AG10803 (cell line): ENCODE measurements at places on chromosomes 11 and 22.
A peak's percentile ranks its signal among the peaks of the same experiment; 100 is the strongest.

GRCh38 chr11:66157182-66157864 is 87.3 kb downstream of the PACS1 start:
- DNase-seq = no peak

DNA sequence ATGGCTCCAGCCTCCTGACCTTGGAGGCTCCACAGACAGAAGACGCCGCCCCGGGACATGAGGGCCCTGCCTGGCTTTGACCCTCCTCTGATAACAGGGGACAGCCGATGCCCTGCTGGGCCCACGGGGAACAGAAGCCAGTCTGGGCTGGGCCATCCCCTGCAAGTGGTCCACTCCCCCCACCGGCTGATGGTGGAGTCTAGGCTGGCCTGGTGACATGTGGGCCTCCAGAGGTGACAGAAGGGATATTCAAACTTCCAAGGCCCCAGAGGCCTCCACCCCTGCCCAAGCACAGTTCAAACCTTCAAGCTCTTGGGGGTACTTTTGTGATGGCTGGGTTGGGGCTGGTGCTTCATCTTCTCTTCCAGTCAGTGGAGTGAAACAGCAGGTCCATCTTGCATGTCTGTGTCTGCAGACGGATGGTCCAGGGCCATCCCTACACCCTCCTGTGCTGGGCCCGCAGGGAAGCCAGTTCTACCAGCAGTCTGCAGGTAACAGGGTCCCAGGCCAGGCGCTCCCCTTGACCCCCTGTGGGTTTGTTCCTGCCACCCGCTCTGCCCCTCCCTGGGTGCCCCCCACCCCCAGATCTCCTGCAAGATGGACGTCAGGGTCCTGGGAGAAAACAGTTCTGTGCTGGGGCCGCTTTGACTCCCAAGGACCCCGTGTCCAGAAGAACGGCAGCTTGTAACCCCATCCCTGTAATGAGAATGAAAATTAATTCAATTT is 929.9 kb downstream of the BRD1 start:
- no peak for DNase-seq

- no peak for DNase-seq
Measured at GRCh38 chr11:38456371-38456770, 1858.3 kb upstream of the RAG2 start.

- DNase-seq = peak; percentile 25
Measured at GRCh38 chr11:130874396-130874795, 41.9 kb downstream of the SNX19 start.

DNA sequence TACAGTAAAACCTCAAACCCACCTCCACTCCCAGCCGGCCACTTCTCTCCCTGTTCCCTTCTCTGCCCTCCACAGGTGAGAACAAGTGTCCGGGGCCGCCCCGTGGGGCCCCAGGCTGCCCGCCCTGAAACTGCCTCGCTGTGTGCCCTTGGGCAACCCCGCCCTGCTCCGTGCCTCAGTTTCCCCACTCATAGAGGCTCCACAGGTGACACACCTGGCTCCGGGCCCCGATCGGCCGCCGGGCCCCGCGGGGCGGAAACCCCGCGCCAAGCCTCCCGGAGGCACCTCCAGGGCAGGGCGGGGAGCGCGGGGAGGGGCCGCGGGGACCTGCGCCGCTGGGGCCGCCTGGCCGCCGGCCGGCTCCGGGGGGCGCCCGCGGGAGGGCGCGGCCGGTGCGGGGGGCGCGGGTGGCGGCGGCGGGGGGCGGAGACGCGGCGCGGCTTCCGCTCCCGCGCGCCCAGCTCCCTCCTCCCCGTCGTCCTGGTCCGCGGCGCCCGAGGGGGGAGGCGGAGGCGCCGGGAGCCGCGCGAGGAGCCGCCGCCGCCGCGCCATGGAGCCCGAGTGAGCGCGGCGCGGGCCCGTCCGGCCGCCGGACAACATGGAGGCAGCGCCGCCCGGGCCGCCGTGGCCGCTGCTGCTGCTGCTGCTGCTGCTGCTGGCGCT is at the start of gene LRP5:
Gene LRP5, plus strand, starts transcription at position 475 of the 663 bp plus-strand sequence. Its CDS starts 124 bp downstream, at position 599.
- no peak for DNase-seq

GRCh38 chr11:115705200-115705599 is 201.0 kb upstream of the CADM1 start:
- no peak for DNase-seq

GRCh38 chr11:73225851-73226250 is 7.8 kb downstream of the P2RY2 start:
- no peak for DNase-seq

GRCh38 chr11:119721129-119722120 is 7.6 kb downstream of the NECTIN1 start:
- DNase-seq = peak; percentile 36

DNA sequence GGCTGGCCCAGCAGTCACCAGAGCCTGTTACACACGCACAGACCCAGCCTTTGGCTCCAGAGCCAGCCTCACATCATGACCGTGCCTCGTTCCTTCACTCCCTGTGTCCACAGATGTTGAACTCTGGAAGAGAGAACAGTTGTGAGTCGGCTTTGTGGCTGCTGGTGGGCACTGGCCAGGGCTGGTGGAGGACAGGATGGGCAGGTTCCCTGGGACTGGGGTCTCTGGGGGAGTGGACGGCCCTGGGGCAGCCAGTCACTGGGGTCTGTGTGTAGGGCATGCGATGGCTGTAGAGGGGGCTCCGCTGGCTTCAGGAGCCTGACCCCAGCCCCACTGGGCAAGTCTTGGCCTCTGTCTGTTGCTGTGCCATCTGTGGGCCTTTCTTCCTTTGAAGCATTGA is 1070.1 kb downstream of the BRD1 start:
- no peak for DNase-seq

- peak; percentile 15 for DNase-seq
Measured at GRCh38 chr11:75996523-75997442, 181.8 kb downstream of the UVRAG start.

DNA sequence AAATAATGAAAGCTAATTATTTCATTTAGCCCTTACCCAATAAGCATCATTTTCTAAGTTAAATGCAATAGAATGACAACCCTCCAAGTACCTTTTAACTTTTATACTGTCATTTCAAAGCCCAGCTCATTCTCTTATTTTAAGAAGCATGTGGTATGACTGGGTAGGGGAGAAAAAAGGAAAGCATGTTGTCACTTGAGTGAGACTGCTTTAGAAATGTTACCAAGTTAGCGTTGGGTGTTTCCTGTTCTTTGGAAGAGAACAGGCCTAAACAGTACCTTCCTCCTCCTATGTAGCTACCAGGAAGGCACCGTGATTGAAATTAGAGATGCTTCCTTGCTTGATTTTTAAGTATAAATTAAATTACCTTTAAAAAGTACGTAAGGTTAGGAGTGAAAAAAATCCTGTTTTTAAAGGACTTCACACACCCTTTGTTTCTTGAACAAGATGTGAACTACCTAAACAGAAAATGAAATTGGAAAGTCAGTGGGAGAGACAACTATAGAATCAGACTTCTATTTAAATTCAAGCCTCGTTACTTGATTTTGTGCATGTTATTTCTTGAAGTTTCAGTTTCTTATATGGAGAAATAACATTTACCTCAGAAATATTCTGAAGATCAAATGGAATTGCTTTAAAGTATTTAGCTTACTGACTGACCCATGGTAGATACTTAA is 741 bp upstream of the CNTF start:
- no peak for DNase-seq

DNA sequence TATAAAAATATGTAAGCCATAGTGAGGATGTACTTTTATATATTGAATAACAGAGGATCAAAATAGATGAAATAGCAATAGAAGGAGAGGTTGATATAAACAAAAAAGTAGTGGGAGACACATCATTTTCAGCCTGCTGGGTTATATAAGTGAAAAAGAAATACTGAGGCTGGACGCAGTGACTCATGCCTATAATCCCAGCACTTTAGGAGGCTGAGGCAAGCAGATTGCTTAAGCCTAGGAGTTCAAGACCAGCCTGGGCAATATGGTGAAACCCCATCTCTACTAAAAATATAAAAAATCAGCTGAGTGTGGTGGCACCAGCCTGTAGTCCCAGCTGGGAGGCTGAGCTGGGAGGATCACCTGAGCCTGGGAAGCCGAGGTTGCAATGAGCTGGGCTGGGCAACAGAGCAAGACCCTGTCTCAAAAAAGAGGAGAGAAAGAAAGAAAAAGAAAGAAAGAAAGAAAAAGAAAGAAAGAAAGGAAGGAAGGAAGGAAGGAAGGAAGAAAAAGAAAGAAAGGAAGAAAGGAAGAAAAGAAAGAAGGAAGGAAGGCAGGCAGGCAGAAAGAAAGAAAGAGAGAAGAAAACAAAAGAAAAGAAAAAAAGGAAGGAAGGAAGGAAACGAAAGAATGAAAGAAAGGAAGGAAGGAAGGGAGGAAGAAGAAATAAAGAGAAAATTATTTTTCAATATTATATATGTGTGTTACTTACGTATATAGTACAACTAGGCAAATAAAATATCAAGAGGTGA is 7.0 kb upstream of the P2RY2 start:
- no peak for DNase-seq

DNA sequence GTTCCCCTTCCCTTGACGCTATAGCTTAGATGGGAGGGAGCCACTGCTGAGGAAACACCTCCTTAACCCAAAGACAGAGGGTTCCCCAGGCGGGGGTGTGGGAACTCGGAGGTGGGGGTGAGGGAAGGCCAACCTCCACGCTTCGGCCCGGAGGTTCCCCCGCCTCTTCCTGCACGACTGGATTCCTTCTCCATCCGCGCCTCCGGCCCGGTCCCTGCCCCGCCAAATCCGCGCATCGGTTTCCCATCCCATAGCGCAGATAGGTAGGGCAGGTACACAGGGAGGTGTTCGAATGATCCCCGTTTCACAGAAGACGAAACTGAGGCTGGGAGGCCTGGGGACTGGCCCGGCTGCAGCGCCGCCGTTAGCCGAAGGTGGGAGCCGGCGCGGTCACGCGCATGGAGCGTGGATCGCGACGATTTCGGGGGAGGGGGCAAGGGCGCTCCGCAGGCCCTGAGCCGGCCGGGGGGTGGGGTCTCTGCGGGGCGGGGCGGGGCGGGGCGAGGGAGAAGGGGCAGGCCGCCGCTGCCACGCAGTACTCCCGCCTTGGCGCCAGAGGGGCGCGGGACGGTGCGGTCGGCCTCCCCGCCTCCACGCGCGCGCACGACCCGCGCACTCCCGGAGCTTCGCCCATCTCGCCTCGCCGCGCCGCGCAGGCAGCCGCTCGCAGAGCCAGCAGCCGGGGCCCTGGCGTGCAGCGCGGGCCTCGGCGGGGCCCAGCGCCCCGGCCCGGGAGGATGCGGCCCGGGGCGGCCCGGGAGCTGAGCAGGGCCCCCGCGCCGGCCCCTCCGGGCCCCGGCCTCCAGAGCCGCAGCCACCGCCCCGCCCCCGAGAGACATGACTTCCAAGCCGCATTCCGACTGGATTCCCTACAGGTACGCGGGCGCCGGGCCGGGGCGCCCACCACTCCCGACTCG is at the start of gene TUB:
Gene TUB, plus strand, starts transcription at position 538 of the 917 bp plus-strand sequence. Its CDS starts 300 bp downstream, at position 838.
- DNase-seq = peak; percentile 28

GRCh38 chr11:70729949-70730348 is 331.6 kb downstream of the CTTN start:
- no peak for DNase-seq

GRCh38 chr11:104033134-104033533 is 3.3 kb upstream of the DDI1 start:
- DNase-seq = peak; percentile 75

DNA sequence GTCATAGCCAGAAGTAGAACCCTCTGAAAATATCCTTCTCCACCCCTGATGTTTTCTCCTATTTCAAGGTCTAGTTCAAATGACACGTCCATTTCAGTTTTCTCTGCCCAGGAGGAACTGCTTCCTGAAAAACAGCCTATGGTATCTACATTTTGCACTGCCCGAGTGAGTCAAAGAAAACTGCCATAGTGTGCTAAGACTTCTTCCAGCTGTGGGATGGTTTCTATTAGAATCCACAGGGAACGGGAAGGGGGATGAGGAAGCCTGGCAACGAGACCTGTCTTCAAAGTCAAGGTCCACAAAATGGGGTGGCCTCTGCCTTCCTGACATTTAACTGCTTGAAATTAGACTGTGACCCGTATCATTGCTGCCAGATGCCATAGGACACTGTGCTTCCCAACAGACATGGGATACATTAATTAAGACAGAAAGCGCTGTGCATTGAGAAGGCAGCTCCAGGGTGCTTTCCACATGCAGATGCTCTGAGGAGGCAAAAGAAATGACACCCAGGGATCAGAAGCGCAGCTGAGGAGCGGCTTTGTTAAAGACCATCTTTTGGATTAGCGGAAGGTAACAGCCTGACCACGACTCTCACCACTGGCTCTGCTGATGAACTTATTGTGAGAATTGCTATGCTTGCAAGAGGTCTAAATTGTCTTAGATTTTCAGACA is 39.4 kb upstream of the NUP50 start:
- peak; percentile 18 for DNase-seq

DNA sequence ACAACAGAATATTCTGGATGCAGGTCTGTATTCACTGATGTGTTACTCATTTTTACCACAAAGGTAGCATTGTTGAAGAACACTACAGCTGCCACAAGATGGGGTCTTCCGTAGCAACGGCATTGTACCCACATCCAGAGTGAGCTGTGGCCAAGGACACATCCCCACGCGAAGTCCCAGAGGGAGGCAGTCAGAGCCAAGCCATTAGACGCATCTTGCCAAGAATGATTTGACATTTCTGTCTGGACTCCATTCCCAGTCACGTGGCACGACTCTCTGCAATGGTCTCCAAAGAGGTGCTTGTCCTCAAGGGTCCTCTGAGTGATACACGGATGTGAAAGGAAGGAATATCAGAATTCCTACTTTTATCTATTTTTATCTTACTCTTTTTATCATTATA is 15.5 kb downstream of the OPCML start:
- DNase-seq = no peak

- DNase-seq = peak; percentile 59
Measured at GRCh38 chr11:122656073-122656630, 630 bp downstream of the UBASH3B start.

GRCh38 chr11:115911613-115912346 is 407.6 kb upstream of the CADM1 start:
- DNase-seq = no peak

GRCh38 chr11:33775832-33776470 is 1.6 kb upstream of the FBXO3 start:
- DNase-seq = no peak

DNA sequence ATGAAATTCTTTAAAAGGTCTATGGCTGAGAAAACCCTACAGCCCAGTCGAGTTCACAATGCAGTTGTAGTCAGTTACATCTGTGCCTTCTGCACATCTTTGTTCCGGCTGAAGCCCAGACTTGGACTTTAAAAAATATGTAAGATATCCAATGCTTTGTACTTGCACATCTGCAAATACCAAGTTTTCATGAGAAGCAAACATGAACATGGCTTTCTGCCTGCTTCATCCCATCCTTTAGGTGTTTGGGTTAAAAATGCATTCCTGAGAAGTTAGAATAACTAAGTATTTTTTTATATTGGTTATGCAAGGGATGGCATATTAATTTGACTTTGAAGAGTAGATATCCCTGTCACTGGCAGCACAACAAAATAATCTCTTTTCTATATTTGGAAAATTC is 528.4 kb downstream of the METTL15 start:
- DNase-seq = peak; percentile 80

- no peak for DNase-seq
Measured at GRCh38 chr11:20875889-20876288, 206.5 kb downstream of the NELL1 start.

GRCh38 chr11:114173843-114174242 is 114.3 kb downstream of the ZBTB16 start:
- DNase-seq = no peak

- DNase-seq = peak; percentile 47
Measured at GRCh38 chr22:36360871-36361383, 26.8 kb downstream of the MYH9 start.
